Right cardiac atrium (tissue), 5 donors: ENCODE measurements at places on chromosomes 6 and 20. TPM values are rescaled to one million over a fixed set of nuclear protein-coding genes. Genes with fewer than 3 reads are reported as not detected.

- DNase-seq: no peak
Measured at GRCh38 chr6:64104051-64104450, 468.4 kb downstream of the PHF3 start.

GRCh38 chr6:15447546-15448267 lies 201.8 kb downstream of the JARID2 start:
- DNase-seq: no peak

DNA sequence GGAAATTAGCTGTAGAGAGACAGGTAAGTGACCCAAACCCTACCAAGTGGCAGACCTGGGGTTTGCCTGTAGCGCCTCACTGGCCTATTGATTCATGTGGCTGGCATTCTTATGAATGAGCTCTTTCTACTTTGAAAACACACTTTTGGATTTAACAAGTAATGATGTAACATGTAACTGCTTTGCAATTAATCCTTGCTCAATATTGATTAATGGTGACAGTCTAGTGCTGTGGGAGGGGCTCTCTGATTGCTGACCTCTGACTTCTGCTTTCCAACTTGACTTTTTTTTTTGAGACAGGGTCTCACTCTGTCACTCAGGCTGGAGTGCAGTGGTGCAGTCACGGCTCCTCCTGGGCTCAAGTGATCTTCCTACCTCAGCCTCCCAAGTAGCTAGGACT lies 82.7 kb downstream of the TIAM2 start:
- no peak for DNase-seq

Gene ANKRD6
- 22.8 TPM for total RNA-seq

DNA sequence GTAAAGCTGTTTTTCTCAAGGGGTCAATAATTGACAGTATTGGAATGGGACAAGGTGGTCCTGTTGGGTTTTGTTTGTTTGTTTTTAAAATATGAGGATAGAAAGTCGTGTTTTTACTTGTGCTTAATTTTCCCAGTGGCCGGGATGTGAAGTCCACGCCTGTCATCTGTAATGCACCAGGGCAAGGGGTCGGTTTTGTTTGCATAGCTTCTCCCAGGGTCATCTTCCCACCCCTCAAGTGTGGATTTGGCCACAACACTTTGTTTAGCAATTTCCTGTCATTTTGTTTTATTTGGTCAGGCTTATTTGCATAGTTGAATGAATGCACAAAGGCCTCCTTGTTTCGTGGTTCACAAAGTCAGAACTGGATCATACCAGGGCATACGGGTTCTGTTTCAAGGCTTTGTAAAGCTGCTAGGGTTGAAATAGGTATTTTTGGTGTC lies 29.8 kb downstream of the SYNJ2 start:
- no peak for DNase-seq

GRCh38 chr6:39189915-39190544 lies 39.2 kb downstream of the KCNK5 start:
- peak; percentile 49 for DNase-seq

GRCh38 chr6:118580585-118581419 lies 32.7 kb downstream of the PLN start:
- peak; percentile 41 for DNase-seq

Gene PEX3
- total RNA-seq: 18.9 TPM

DNA sequence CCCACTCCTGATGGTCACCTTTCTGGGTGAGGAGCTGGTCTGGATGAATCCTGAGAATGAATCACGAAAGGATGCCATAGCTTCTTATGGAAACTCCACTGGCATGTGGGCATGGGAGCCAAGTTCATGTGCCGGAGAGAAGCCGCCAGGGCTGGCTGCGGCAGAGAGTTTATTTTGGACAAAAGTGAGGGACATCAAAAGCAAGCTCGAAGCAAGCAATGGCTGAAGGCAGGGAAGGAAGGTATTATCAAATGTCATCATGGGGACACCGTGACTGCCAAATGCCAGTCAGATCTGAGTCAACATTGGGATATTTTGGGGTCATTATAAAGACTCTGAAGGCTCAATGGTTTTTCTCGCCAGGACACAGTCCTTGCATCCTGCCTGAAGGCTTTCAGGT lies 249.1 kb downstream of the QKI start:
- no peak for DNase-seq

DNA sequence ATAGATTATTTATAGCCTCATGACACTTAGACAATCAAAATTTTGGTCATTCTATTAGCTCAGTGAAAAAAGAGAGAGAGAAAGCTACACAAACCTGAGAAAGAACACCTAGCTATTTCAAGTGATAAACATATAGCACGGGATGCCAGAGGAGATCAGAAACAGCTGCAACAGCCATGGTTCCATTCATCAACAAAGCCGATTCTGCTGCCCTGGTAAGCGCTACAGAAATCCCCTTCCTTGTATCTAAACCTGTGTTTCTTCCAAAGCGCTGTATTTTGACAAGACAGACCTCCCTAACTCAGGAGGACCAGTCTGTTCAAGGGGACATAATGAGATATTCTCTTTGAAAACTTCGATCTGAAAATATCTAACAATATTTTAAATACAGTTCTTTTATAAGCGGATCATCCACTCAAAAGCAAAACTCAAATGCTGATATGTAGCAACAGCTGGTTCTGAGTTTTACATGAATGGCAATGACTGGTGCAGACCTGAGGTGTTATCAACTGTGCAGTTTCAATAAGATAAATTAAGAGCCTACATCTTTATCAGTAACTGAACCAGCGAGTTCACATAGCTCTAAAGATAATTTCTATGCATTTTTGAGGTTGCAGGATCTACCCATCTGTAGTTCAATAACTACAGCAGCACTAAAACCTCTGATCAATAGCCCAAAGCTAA lies 447.8 kb downstream of the FRK start:
- DNase-seq: no peak

DNA sequence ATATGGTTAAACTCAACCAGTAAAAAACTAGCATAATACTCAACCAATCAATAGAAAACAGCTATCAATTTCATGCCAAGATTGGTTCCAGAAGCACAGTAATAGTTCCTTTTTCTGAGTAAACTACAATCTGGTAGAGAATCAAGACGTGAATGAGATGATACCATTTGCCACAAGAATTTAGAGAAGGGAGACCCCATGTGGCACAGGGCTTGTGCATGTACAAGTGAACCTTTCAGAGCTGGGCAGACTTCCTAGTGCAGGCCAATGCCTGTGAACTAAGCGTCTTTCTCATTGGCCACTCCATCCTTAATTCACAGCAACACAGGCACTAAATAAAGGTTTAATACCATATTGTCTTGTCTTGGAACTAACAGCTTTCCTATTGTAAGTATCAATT lies 213.5 kb downstream of the RFPL4B start:
- DNase-seq: no peak

- no peak for DNase-seq
Measured at GRCh38 chr6:39653612-39654011, 71.6 kb downstream of the KIF6 start.

- DNase-seq: no peak
Measured at GRCh38 chr6:128836761-128837160, 46.2 kb upstream of the LAMA2 start.

DNA sequence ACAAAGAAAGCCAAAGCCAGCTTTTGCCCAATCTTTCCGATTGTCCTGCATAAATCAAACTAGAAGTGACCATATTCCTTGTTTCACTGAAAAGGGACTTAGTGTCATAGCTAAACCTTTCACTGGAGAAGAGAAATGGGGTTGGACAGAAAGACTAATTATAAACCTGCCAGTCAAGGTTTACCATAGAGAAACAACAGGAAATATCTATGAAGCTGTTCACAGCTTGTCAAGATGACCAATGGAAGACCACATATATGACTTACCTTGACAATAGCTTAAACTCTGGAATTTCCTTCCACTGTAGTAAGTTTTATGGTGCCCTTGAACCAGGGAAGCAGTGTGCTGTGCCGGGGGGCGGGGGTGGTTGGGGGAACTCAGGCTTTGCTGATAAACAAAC lies 107.7 kb upstream of the PHACTR1 start:
- DNase-seq: no peak
